ENCODE measurements at places on chromosomes 5 and 9.

DNA sequence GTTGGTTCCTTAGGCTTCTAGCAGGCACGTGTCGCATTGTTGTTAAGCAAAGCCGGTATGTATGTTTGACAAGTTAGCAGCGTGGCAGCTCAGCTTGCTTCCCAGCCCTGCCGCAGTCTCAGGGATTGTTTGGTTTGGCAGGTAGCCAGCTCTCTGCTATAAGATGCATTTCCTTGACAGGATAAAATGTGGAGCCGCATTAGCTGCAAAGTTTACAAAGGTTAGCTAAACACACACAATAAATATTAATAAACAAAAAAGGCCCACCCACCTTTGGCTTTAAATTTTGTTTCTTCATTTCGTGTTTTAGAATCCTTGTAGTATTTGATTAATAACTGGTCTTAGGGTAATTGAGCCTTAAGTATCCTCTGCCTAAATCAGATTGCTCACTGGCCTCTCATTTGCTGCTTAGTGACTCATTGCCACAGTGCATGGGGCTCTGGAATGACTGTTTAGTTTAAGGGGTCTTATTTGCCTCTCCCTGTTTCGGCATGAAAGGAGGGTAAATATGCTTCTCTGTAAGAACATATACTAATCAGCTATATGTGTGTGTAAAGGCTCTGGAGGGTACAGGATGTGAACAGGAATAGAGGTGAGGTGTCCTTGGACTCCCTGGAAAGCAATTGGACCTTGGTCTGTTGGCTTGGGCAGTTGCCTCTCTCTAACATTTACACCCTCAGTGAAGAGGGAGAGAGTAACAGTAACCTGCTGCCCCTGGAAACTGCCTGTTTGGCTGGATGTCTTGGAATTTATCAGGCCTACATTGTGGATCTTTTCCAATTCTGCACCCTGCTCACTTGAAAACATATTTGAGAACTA, 122.0 kb downstream of the GDNF start:
- no peak for DNase-seq

- no peak for DNase-seq
These were observed 122.8 kb upstream of the DHFR start for GRCh38 chr5:80777347-80778287.

- DNase-seq: no peak
These were observed 18.1 kb upstream of the UBE2QL1 start for GRCh38 chr5:6430418-6431028.

DNA sequence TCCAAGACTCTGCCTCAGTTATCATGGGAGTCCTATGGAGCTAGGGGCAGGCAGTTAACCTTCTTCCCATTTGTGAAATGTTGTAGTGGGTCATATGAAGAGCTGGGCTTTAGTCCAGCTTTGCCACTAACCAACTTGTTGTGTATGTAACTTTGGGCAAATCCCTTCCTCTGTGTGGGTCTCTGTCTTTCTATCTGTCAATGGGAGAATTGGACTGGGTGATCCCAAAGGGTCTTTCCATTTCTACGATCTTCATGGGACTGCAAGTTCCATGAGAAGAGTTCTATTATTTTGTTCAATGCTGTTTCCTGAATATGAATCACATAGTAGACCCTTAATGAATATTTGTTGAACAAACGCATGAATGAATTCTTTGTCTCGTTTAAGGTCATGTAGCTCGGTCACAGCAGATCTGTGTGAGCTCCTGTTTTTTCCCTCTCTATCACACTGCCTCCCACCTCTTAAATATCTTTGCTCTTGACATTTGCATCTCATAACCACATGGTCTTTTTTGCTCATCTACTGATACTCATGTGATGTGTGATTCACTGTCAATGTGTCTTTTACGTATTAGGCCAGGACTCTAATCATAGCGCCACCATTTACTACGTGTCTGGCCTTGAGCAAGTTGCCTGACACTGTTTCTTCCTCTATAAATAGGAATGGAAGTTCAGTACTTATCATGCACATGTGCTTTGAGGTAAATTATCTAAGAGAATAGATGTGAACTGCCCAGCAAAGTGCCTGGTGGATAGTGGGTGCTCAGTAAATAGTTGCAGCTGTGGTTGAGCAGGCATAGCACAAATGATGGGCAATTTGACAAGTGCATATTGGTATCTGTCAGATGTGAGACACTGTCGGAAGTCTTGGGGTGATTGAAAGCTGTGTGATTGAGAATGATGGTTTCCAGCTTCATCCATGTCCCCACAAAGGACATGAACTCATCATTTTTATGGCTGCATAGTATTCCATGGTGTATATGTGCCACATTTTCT, 37.4 kb downstream of the PTTG1 start:
- DNase-seq: no peak

DNA sequence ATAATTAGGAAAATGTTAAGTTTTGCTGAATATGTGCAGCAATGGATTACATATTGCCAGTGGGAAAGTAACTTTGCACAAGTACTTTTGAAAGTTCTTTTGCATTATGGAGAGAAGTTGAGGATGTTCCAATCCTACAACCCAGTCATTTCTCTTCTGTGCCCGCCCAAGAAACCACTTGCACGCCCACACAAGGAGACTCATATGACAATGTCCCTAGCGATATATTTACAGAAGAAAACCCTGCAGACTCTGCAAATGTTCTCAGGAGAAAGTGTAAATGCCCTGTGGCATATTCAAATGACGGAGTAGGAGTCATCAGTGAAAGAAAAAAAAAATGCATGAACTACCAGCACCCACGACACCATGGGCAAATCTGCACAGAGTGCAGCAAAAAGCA, 356.5 kb downstream of the CTNND2 start:
- no peak for DNase-seq

DNA sequence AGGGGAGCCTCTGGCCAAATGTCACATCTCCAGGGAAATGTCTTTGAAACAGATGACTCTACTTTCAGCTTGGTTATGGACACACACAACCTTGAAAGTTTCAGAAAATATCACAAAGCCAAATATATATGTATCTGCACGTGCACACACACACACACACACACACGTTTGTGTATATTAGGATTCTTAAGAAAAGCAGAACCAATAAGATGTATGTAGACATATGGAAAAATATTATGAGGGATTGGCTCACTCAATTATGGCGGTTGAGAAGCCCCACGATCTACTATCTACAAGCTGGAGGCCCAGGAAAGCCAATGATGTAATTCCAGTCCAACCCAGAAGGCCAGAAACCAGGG, 194.9 kb downstream of the PALM2AKAP2 start:
- no peak for DNase-seq

GRCh38 chr9:37167456-37168047, 47.2 kb downstream of the ZCCHC7 start:
- no peak for DNase-seq

DNA sequence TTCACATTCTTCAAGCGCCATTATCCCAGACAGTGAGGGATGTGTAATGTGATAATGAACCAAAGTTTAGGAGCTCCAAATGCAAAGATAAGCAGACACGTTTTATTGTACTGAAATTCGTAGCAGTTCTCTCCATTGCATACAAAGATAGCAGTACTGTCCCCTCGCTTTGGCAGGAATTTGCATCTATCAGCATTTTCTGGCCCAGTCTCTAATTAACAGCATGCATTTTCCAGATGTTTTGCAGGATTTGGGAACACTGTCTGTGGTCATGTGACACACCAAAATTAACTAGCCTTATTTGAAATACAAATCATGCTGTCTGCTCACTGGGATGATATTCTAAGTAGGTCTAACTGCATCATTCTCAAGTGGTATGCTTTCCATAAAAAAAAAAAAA, 235.9 kb upstream of the TRPM3 start:
- no peak for DNase-seq

All from stimulated activated CD8-positive, alpha-beta memory T cell treated with anti-CD3 and anti-CD28 coated beads, Interleukin-4, amount 100 ng/mL, for 1 hour (primary cell).